ENCODE measurements at places on chromosomes 11 and 22. TPM values are rescaled to one million over a fixed set of nuclear protein-coding genes. Genes with fewer than 3 reads are reported as not detected.

Gene GSTT2B
- total RNA-seq, result not detected

Gene ZW10
- 18.7 TPM for total RNA-seq

Gene PHOX2A
- not detected for total RNA-seq

Gene CYP2D6
- total RNA-seq, result not detected

Gene DCDC1
- total RNA-seq, result not detected

Gene GAL
- total RNA-seq, result not detected

Gene KCNJ11
- total RNA-seq, result 2.7 TPM

Gene C11orf16
- not detected for total RNA-seq

Gene CCDC157
- 2.9 TPM for total RNA-seq

Gene PGGHG
- total RNA-seq, result 68.8 TPM

Gene OSBPL5
- 121 TPM for total RNA-seq

Gene TXNRD2
- 37.6 TPM for total RNA-seq

Gene MMP20
- total RNA-seq, result not detected

DNA sequence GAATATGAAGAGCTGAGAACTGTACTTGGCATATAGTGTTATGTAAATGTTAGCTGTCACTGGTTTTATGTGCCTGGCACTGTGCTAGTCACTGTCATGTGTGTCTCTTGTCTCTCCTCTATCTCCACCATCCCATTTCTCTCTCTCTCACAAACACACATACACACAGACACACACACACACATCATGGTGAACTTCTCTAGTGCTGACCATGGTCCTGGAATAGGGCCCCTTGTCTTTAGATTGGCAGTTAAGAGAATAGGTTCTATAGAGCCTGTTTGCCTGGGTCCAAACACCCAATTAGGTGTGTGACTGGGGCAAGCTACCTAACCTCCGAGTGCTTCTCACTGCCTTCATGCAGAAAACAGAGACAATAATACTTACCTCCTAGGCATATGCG lies 109.7 kb upstream of the NARS2 start:
- DNase-seq, result no peak

DNA sequence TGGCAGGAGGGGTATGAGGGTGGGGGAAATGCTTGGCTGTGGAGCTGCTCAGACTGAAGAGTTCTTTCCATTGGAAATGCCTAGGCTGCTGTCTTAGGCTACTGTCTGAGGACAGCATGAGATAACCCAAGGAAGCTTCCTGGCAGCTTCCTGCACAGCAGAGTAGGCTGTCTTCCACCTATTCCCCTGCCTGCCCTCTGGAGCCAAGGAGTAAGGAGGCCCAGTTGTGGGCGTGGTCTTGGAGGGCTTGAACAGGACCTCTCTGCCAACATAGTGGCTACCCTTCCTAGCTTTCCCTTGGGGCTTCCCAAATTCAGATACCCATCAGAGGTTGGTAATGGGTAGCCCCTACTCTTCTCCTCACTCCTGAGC lies 25.9 kb downstream of the PHLDB1 start:
- no peak for DNase-seq

- no peak for DNase-seq
Measured at GRCh38 chr11:114085965-114086793, 26.7 kb downstream of the ZBTB16 start.

DNA sequence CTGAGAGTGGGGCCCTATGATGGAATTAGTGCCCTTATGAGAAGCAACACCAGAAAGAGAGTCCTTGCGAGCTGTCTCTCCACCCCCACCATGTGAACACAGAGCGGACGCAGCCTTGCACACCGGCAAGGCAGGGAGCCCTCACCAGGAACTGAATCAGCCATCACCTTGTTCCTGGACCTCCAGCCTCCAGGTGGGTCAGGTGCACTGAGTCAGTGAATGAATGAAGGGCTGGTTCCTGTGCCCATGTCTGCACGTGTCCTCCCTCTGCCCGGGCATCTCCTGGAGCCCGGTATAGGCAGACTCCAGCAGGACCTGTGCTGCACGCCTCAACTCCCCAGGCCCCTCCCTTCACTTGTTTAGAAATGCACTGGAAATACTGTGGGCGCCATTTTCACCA lies 54.9 kb downstream of the LINC01488 start:
- DNase-seq, result no peak

GRCh38 chr11:120858740-120859139 lies 165.2 kb upstream of the TBCEL start:
- no peak for DNase-seq

GRCh38 chr11:30321321-30321720 lies 1.6 kb upstream of the ARL14EP start:
- DNase-seq, result no peak

GRCh38 chr11:77170107-77170506 lies 42.1 kb downstream of the MYO7A start:
- DNase-seq, result no peak

GRCh38 chr11:6357222-6357621 lies 33.1 kb upstream of the SMPD1 start:
- peak; percentile 76 for DNase-seq

DNA sequence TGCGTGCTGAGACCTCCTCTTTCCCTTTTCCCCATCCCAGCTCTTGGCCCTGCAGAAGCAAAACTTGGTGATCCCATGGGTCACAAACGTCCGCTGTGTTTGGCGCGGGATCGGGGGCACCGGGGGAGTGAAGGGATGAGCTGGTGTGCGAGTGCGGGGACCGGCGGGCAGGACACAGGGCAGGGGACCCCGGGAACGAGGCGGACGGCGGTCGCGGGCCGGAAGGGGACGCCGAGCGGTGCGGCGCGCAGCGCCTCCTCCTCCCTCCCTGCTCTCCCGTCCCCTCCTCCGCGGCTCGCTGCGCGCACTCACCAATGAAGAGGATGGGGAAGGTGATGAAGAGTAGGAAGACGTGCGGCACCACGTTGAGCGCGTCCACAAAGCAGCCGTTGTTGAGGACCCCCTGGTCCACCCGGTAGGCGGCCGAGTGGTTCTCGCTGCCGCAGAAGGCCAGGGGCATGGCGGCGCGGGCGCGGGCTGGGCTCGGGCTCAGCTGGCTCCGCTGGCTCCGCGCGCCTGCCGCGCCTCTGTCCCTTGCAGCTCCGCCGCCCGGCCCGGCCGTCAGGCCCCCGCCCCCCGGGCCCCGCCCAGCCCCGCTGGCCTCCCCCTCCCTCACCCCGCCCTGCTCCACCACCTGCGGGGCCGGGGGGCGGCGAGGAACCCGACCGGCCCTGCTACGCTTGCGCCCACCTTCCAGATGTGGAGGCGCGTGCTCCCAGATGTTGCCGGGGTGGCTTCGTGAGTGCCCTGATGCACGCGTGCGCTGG lies at the start of gene ABCC8:
TSS of gene ABCC8 (minus strand) at position 529 of the 767 bp plus-strand sequence. CDS start at position 460, 69 bp downstream.
- DNase-seq, result no peak

- DNase-seq, result no peak
Measured at GRCh38 chr11:119460582-119460981, 37.6 kb upstream of the THY1 start.

GRCh38 chr11:72745511-72745910 lies 6.7 kb downstream of the ARAP1 start:
- no peak for DNase-seq

DNA sequence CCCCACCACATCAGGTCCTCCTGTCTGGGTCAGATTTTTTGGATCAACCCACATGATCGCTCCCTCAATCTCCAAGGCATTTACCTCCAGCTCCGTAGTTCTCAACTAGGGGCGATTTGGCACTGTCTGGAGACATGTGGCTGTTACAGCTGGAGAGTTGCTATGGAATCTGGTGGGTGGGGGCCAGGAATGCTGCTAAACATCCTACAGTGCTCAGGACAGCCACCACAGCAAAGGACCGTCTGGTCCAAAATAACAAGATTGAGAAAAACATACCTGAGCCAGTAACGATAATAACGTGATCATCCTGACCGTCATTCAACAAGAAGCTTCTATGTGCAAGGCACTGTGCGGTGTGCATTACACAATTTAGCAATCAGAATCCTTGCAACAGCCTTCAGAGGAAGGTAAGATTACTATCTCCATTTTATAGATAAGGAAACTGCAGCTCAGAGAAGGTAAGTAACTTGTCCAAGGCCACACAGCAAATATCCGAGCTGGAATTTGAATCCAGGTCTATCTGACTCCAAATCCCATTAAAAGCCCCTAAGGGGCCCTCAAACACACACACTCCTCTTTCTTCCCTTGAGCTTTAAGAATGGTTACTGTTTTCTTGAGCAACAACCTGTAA lies 14.3 kb upstream of the CRY2 start:
- no peak for DNase-seq

DNA sequence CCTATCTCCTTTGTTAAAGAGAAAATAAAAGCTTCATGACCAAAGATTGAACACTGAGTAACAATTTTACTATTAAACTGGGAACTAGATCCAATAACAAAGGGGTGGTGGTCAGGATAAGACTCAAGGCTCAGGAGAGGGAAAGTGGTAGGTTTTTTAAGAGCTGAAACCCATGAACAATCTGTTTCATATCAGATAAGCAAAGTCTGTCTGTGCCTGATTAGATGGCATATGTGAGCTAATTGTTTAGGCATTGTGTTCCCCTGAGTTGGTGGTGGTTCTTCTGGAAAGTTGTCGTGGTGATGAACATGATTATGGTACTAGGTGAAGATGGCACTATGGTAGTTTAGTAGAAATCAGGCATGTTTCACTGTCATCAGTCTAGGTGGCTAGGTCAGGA lies 24.4 kb downstream of the USP47 start:
- DNase-seq, result no peak

- DNase-seq, result no peak
Measured at GRCh38 chr11:70736937-70737640, 338.8 kb downstream of the CTTN start.

DNA sequence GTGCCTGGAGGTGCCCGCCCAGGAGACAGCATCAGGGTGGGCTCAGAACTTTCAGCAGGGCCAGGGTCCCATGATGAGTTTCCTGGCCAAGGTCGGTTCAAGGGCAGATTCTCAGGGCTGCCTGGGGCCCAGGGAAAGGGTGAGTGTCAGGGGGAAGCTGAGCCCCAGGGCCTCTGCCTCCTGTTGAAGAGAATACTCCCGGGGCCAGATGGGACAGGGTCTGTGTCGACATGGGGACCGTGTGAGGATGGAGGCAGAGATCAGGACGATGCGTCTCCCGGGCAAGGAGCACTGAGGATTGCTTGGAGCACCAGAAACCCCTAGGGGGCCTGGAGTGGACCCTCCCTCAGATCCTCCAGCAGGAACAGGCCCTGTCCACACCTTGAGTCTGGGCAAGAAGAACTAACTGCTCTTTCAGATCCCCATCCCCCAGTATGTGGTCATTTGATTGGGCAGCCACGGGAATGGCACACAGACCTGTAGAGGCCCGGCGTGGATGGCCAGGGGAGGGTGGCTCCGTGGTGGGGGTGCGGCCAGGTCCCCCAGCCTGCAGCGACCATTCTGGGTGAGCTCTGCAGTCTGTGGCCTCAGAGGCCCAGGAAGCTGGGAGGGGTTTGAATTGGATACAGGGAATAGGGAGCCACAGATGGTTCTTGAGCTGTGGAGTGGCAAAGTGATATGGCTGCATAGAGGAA lies 1078.7 kb downstream of the BRD1 start:
- DNase-seq, result no peak

DNA sequence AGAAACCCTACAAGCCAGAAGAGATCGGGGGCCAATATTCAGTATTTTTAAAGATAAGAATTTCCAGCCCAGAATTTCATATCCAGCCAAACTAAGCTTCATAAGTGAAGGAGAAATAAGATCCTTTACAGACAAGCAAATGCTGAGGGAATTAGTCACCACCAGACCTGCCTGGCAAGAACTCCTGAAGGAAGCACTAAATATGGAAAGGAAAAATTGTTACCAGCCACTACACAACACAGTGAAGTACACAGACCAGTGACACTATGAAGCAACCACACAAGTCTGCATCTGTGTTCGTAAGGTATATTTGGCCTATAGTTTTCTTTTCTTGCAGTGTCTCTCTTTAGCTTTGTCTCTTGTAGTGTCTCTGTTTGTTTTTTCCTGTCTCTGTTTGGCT lies 29.0 kb downstream of the TMEM225 start:
- DNase-seq, result no peak

DNA sequence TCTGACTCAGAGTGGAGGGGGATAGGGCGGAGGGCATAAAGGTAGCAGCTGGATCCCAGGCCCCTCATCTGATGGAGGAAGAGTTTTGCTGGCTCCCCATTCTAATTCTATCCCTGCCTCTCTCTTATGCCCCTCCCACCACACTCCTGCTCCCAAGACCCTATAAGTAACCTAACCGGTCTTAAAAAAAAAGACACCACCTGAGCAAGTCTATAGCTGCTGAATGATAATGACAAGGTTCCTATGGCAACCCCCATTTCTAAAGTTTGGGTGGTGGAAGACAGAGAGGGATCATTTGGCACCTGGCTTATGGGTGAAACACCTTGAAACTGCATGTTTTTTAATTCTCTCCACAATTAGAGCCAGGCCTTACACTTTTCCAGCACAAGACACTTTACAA lies 69.6 kb downstream of the LARGE1 start:
- DNase-seq, result no peak

DNA sequence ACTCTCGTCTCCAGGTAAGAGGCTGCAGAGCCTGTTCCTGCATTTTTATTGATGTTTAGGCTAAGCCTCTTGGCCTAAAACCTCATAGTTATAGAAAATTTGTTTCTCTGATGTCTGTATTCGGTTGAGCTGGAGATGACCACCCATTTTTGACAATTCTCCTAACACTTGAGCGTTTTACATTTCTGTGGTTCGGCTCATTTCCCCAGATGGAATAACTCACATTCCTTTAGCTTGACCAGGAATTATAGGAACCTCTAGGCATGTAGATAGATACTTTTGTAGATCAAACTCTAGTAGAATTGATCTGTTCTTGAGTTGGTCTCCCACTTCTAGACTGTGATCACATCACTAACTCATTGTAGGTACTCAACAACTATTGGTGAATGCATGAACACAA lies 172.6 kb upstream of the CADM1 start:
- no peak for DNase-seq

- DNase-seq, result no peak
Measured at GRCh38 chr22:22422629-22423112, 85.9 kb downstream of the ZNF280B start.

DNA sequence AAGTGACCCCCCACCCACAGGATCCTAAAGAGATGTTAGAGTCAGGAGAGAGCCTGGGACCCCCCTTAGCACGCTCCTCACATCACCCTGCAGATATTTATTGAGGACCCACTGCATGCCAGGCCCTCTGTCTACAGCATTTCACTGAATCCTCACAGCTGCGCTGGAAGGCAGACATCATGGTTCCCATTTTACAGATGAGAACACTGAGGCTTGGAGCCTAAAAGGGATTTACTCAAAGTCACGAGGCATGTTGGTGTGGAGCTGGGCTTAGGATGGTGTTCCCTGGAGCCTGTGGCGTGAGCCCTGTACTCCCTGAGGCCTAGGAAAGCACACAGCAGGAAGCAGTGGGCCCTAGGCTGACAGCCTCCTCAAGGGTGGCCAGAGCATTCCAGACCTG lies 39.2 kb upstream of the LRRC32 start:
- DNase-seq, result no peak

GRCh38 chr11:39288011-39288410 lies 2171.4 kb downstream of the LRRC4C start:
- DNase-seq, result no peak

- DNase-seq, result no peak
Measured at GRCh38 chr11:130825561-130825960, 90.7 kb downstream of the SNX19 start.

- no peak for DNase-seq
Measured at GRCh38 chr11:77644887-77645286, 7.3 kb upstream of the CLNS1A start.

GRCh38 chr22:30429887-30430286 lies 4.3 kb downstream of the MTFP1 start:
- DNase-seq, result no peak
